Osteoblast (primary cell): ENCODE measurements at places on chromosomes 13 and 19. TPM values are rescaled to one million over a fixed set of nuclear protein-coding genes. Genes with fewer than 3 reads are reported as not detected.

DNA sequence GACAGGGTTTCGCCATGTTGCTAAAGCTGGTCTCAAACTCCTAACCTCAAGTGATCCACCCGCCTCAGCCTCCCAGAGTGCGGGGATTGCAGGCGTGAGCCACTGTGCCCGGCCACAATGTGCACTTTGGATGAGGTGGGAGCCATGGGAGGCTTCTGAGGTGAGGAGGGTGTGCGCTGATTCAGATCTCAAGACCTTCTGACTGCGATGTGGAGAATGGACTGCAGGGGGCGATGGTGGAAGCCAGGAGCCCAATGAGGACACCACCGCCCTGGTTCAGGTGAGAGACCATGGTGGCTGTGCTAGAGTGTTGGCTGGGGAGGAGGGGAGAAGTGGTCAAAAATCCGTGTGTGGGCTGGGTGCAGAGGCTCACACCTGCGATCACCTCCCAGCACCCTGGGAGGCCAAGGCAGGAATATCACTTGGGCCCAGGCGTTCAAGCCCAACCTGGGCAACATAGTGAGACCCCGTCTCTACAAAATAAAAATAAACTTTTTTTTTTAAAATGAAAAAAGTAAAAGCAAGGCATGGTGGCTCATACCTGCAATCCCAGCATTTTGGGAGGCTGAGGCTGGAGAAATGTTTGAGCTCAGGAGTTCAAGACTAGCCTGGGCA is 5.6 kb downstream of the INAFM1 start:
- no peak overlapping the region for H3K4me3 ChIP-seq
- no peaks in the 10 kb centered on the region for H3K36me3 ChIP-seq
- no peaks in the 10 kb centered on the region for H3K27me3 ChIP-seq

DNA sequence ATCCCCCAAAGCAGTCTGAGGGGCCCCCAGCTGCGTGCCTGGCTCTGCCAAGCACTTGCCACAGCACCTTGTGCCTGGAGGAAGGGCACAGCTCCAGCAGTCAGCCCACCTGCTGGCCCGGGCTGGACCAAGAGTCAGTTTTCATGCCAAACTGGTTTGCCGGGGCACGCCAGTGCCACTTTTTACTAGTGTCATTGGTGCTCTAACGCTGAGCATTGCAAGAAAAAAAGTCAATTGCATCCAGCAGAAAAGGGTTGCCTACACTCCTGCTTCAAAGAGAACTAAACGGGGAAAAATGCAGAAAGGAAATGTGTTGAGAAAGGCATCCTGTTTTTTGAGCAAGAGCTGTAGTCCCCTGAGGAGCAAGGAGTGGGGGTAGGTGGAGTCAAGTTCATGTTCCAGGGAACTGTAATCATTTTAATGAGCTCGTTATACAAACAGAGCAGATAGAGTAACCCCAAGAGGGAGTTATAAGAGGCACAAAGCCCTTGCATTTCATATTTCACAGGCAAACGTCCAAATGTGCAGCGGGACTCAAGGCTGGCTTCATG is 68.4 kb downstream of the F2RL3 start:
- H3K4me1 ChIP-seq, result peaks cover 7% of the 10 kb centered on the region
- H3K36me3 ChIP-seq, result no peaks in the 10 kb centered on the region
- H3K27me3 ChIP-seq, result no peaks in the 10 kb centered on the region
- no peak overlapping the region for H3K27ac ChIP-seq

DNA sequence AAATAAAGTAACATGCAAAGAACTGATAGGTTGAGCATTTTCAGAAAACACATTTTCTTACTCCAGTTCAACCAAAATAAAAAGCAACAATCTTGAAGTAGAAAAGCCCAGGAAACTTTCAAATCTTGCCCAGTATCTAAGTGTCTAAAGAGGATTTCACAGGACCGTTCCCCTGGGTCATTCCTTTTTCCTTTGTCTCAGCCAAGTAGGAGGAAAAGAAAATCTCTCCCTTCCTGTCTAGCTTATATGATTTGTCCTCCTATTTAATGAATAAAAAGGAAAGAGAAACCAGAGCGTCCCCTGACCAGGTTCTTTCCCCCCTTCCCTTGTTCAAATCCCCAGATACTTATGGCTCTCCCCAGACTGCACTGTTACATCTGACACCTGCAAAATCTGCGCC is 248.0 kb downstream of the KCTD12 start:
- no peaks in the 10 kb centered on the region for H3K4me1 ChIP-seq
- DNase-seq, result no peak
- no peak overlapping the region for H3K4me3 ChIP-seq

GRCh38 chr13:57857945-57858344 is 226.4 kb downstream of the PCDH17 start:
- no peaks in the 10 kb centered on the region for H3K4me1 ChIP-seq
- no peak for DNase-seq
- H3K36me3 ChIP-seq, result no peaks in the 10 kb centered on the region
- H3K27ac ChIP-seq, result no peak overlapping the region
- no peaks in the 10 kb centered on the region for H3K27me3 ChIP-seq

GRCh38 chr19:13006431-13007281 is 11.4 kb downstream of the NFIX start:
- H3K27me3 ChIP-seq, result no peaks in the 10 kb centered on the region
- no peak overlapping the region for H3K4me3 ChIP-seq
- no peak for DNase-seq
- peaks cover 10% of the 10 kb centered on the region for H3K4me1 ChIP-seq
- H3K27ac ChIP-seq, result no peak overlapping the region

DNA sequence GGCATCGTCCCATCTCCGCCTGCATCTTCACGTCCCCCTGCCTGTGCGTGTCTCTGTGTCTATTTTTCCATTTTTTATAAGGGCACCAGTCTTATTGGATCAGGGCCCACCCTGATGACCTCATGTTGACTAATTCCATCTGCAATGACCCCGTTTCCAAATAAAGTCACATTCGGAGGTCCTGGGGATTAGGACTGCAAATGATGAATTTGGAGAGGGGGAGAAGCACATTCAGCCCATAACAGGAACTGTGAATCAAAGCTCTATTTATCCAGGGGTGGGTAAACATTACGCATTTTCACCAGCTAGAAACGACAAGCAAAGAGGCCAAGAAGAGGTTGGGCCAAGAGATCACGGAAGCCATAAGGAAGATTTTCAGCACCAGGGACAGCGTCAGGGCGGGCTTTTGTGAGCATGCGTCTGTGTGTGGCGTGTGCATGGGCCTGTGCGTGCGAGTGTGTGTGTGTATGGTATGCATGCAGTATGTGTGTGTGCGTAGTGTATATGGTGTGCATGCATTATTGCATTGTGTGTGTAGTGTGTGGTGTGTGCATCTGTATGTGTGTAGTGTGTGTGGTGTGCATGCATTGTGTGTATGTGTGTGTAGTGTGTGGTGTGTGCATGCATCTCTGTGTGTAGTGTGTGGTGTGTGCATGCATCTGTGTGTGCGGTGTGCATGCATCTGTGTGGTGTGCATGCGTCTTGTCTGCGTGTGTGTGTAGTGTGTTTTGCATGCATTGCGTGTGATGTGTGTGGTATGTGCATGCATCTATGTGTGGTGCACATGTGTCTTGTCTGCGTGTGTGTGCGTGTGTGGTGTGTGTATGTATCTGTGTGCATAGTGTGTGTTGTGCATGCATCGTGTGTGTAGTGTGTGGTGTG is 19.6 kb downstream of the CELF5 start:
- no peaks in the 10 kb centered on the region for H3K27me3 ChIP-seq
- H3K36me3 ChIP-seq, result no peaks in the 10 kb centered on the region
- H3K4me1 ChIP-seq, result no peaks in the 10 kb centered on the region
- H3K27ac ChIP-seq, result no peak overlapping the region
- H3K4me3 ChIP-seq, result no peak overlapping the region
- DNase-seq, result peak; percentile 81

GRCh38 chr19:48735031-48735615 is 5.3 kb downstream of the RASIP1 start:
- DNase-seq, result peak; percentile 82
- no peak overlapping the region for H3K27ac ChIP-seq
- peaks cover 29% of the 10 kb centered on the region for H3K27me3 ChIP-seq
- H3K4me1 ChIP-seq, result no peaks in the 10 kb centered on the region
- H3K36me3 ChIP-seq, result no peaks in the 10 kb centered on the region

Gene NALCN
- total RNA-seq, result 10.6 and 11.2 TPM in 2 replicates

DNA sequence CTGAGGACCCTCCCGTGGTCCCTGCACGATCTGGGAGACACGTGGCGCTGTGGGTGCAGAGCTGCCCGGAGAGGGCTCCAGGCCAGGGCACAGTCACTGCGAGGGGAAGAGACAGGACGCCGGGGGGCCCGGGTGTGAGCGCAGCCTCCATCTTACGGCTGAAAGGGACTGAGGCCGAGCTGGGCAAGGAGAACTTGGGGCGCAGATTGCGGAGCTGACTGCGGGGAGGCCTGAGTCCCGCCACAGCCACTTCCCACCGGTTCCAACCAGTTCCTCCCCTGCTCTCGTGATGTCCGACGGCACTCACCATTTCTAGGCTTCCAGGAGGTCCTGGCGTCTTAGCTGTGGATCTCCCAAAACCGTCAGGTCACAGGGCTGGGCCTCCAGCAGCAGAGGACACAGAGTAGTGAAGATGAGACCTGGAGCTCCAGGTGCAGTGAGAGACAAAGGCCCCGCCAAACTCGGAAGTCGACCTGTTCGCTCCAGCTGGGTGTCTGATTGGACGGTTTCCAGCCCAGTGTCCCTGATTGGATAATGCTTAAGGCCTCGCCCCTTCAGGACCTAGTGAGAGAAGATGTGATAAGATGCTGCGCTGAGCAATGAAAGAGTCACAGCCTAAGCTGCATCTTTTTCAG is 4.8 kb upstream of the ZNF253 start:
- H3K4me1 ChIP-seq, result no peaks in the 10 kb centered on the region
- no peaks in the 10 kb centered on the region for H3K27me3 ChIP-seq
- no peak for DNase-seq
- no peaks in the 10 kb centered on the region for H3K36me3 ChIP-seq

GRCh38 chr13:45718063-45718462 is 15.9 kb downstream of the CBY2 start:
- H3K36me3 ChIP-seq, result no peaks in the 10 kb centered on the region
- peaks cover 3% of the 10 kb centered on the region for H3K4me1 ChIP-seq
- no peak for DNase-seq
- no peak overlapping the region for H3K4me3 ChIP-seq
- no peak overlapping the region for H3K27ac ChIP-seq

GRCh38 chr19:8663920-8664670 is 33.7 kb downstream of the NFILZ start:
- H3K36me3 ChIP-seq, result no peaks in the 10 kb centered on the region
- H3K4me3 ChIP-seq, result no peak overlapping the region
- no peaks in the 10 kb centered on the region for H3K27me3 ChIP-seq
- no peak overlapping the region for H3K27ac ChIP-seq

Gene PTOV1
- 39.4 and 43.3 TPM in 2 replicates for total RNA-seq

GRCh38 chr13:114030666-114031610 is 57.1 kb upstream of the C13orf46 start:
- peaks cover 38% of the 10 kb centered on the region for H3K36me3 ChIP-seq
- no peak overlapping the region for H3K4me3 ChIP-seq
- peaks cover 34% of the 10 kb centered on the region for H3K4me1 ChIP-seq
- peak overlapping the region; percentile 61 for H3K27ac ChIP-seq
- no peak for DNase-seq
- no peaks in the 10 kb centered on the region for H3K27me3 ChIP-seq

Gene BICRA
- total RNA-seq, result 3.8 and 4.7 TPM in 2 replicates

DNA sequence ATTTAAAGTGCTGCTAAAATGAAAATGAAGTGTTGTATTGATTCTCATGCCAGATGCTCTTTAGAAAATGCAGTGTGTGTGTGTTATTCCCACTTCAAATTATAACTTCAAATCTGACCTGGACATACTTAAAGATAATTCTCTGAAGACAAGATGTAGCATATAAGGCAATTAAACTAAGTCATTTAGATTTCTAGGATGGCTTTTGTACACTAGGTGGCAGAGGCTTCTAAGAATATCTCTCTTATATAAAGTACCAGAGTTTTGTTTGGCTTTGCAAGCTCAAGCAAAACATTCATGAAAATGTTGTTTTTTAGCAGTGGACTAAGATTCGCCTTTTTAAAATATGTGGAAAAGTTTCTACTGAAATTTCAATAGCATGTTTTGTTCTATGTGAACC is 407.2 kb downstream of the GPC5 start:
- no peak overlapping the region for H3K27ac ChIP-seq
- no peak for DNase-seq
- no peaks in the 10 kb centered on the region for H3K36me3 ChIP-seq
- no peaks in the 10 kb centered on the region for H3K4me1 ChIP-seq
- H3K27me3 ChIP-seq, result no peaks in the 10 kb centered on the region
- H3K4me3 ChIP-seq, result no peak overlapping the region

Gene IGFL3
- total RNA-seq, result not detected in 2 replicates

Gene SYNGR4
- not detected in 2 replicates for total RNA-seq

Gene ZNF793
- total RNA-seq, result 1.8 and 2.1 TPM in 2 replicates

Gene SIGLEC9
- total RNA-seq, result under 0.01 TPM in 1 of 2 replicates, not detected in the other
